Cardiac muscle cell (in vitro differentiated cells and primary cell): ENCODE measurements at places on chromosomes 16 and 17.

- no peak for DNase-seq
Observed at GRCh38 chr17:40170325-40170724, 6.9 kb upstream of the RAPGEFL1 start.

- DNase-seq, result no peak
Observed at GRCh38 chr16:10870808-10871156, 6.2 kb upstream of the CIITA start.

GRCh38 chr16:11051879-11052808 is 107.8 kb downstream of the CLEC16A start:
- DNase-seq, result no peak

GRCh38 chr17:72733619-72734282 is 358.7 kb downstream of the SLC39A11 start:
- DNase-seq, result no peak
